ENCODE measurements at places on chromosomes 12 and 14. TPM values are rescaled to one million over a fixed set of nuclear protein-coding genes. Genes with fewer than 3 reads are reported as not detected.

BAZ1A gene
- total RNA-seq: 24.2 TPM

RDH12 gene
- 0.27 TPM for total RNA-seq

CLEC9A gene
- not detected for total RNA-seq

GNPTAB gene
- total RNA-seq: 41.4 TPM

CAPZA3 gene
- not detected for total RNA-seq

TMEM132D gene
- total RNA-seq: not detected

OR5AU1 gene
- not detected for total RNA-seq

STYK1 gene
- total RNA-seq: 4.4 TPM

LRP1-AS gene
- total RNA-seq: not detected

PTPRR gene
- 0.27 TPM for total RNA-seq

E2F7 gene
- 19.5 TPM for total RNA-seq

FOXG1 gene
- not detected for total RNA-seq

TMCC3 gene
- total RNA-seq: 4.5 TPM
